ENCODE measurements at places on chromosomes 4 and X.
A peak's percentile ranks its signal among the peaks of the same experiment; 100 is the strongest.

DNA sequence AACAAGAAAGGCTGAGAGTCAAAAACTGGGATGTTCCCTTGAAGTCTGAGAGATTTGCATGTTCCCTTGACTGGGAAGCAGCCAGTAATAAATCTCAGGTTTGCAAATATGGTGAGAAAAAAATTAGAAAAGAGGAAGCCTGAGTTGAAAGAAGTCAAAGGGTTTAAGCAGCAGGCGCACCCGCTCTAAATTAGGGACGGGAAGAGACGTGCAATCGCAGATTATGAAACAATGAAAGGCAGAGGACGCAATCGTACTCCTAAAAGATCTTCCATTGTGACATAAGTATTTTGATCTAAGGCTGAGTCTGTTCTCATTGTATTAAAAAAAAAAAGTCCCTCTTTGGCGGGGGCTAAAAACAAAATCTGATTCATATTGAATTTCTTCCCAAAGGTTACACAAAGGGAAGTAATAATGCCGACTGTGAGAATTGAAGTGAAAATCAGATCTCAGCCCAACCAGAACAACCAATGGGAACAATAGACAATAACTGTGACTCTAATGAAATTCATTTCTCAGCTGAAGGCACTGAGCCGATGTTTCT lies 28.2 kb downstream of the SAT1 start:
- no peak for DNase-seq

DNA sequence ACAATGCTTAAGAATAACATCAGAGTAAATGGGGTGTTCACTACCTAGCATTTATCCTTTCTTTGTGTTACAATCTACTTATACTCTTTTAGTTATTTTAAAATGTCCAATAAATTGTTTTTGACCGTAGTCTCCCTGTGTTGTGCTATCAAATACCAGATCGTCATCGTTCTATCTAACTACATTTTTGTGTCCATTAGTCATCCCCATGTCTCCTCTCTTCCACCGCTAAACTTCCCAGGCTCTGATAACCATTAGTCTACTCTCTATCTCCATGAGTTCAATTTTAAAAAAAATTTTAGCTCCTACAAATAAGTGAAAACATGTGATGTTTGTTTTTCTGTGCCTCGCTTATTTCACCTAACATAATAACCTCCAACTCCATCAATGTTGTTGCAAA lies 381.9 kb downstream of the PRDM5 start:
- DNase-seq: no peak

DNA sequence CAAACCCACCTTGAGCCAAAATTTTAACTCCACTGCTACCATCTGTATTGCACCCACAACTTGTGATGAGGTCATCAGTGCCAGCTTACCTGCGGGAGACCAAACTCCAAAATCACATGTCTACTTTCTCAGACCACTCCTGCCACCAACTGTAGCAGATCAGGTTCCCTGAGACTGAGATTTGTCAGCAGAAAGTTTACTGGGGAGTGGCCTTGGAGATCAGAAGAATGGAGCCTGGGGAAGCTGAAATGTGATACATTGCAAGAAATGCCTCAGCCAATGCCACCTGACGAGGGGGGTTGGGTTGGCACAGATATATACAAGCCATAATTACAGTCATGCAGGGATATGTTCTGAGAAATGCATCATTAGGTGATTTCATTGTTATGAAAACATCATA lies 19.1 kb downstream of the HAUS3 start:
- DNase-seq: no peak

- peak; percentile 50 for DNase-seq
Observed at GRCh38 chr4:128483816-128484215, 196.2 kb upstream of the PGRMC2 start.

DNA sequence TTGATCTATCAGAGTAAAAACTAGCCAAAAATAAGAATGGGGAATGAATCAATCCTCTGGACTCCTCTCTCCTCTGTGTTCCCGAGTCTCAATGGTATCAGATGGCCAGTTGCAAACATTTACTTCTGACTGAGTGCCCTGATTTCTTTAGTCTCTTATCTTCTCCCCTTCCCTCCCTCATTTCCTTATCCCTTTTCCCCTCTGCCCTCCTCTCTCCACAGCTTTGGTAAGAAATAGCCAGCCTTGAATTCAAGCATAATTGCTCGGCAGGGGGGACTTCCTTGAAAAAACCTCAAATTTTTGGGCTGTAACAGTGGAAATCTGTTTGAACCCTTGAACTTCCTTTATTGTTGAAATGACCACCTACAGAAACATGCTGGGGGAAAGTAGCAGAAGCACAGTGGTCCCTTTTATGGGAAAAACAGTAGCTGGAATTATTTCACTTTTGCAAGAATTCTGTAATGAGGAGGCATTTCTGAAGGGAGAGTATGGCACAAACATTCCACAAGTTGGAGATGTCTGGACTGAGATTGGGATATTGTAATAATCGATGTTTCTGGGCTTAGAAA lies 40.3 kb downstream of the NHS start:
- DNase-seq: no peak

GRCh38 chr4:165327211-165328100 lies at the start of gene MSMO1:
Gene MSMO1 (plus strand): TSS chr4:165327669. CDS start chr4:165333371, 5,702 bp downstream.
- peak; percentile 100 for DNase-seq

GRCh38 chr4:26823583-26823982 lies 37.1 kb upstream of the STIM2 start:
- no peak for DNase-seq

- no peak for DNase-seq
Observed at GRCh38 chr4:36206603-36207311, 37.6 kb downstream of the ARAP2 start.

- peak; percentile 68 for DNase-seq
Observed at GRCh38 chrX:11137543-11138139, 26.5 kb downstream of the HCCS start.

DNA sequence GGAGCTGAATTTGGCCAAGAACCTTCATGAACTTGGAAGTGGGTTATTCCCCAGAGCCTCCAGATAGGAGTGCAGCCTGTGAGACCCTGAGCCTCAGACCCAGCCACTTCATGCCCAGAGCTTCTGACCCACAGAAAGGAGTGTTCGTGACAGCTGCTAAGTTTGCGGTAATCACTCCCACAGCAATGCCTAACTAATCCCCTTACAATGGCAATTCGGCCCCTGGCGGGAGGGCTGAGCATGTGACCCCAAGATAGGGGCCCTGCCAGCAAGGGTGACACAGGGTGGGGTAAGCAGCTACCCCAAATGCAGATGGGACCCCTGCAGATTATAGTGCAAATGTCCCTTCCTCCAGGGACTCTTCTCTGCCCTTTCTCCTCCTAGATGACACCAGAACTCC lies 22.5 kb downstream of the PNMA6E start:
- DNase-seq: no peak

DNA sequence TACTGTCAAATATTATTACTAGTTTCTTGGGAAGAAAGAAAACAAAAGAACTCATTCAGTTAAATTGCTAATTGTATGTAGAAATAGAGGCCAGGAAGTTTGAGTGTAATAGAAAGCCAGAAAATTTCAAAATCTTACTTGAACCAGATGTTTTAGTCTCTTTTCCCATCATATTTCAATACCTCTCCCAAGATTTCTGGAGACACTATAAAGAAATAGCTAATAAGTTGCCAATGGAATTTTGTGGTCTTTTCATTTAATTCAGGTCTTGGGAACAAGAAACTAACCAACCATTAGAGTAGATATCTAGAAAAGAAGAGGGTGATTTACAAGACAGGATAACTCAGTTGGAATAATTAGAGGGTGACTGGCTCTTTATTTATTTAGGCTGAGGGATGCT lies 112.2 kb downstream of the AGTR2 start:
- DNase-seq: peak; percentile 10

- DNase-seq: no peak
Observed at GRCh38 chrX:72133851-72134546, 2.3 kb upstream of the RTL5 start.

DNA sequence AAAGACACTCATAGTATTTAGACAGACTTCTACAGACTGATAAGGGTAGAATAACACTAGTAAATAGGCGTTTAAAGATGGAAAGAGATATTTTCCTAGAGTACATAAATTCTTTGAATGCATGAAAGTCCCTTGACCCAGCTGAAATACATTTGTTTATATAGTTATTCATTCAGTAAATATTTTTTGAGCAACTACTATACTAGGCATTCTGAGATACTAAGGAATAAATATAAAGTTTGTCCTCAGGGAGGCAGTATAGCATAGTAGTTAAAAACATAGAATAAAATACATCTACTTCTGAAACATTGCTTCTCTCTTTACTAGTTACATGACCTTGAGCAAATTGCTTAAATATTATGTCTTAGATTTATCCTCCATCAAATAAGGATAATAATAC lies 27.4 kb downstream of the HMGN5 start:
- peak; percentile 49 for DNase-seq

DNA sequence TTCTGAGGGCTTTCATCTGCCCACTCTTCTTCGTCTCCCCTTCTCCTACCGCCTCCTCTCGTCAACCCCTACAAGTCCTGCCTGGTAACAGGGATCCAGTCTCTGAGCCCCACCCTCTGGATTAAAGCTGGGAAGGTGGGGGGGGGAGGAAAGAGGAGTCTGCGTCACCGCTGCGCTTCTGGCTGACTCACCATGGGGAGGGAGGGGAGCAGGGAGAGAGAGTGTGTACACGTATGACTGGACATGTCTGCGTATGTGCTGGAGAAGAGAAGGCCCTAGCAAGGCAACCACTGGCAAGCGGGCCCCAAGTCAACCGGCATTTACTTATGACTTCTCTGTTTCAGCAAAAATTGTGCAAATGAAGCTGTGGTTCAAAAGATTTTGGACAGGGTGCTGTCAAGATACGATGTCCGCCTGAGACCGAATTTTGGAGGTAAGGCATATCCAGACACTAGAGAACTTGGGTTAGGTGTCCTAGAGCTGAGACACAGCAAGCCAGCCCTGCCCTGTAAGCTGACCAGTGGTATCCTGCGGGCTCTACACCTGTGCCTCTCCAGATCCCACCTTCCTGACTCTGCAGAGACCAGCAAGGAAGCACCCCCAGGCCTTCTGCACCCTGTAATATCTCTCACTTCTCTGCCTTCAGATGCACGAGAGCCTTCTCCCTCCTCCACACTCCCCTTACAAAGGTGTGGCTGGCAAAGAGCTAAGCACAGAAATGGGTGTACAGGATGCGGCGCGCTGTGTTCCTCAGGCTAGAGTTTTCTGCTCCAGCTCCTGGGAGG lies 2.5 kb downstream of the GABRQ start:
- no peak for DNase-seq

- DNase-seq: no peak
Observed at GRCh38 chr4:156536661-156537060, 434.9 kb downstream of the PDGFC start.

DNA sequence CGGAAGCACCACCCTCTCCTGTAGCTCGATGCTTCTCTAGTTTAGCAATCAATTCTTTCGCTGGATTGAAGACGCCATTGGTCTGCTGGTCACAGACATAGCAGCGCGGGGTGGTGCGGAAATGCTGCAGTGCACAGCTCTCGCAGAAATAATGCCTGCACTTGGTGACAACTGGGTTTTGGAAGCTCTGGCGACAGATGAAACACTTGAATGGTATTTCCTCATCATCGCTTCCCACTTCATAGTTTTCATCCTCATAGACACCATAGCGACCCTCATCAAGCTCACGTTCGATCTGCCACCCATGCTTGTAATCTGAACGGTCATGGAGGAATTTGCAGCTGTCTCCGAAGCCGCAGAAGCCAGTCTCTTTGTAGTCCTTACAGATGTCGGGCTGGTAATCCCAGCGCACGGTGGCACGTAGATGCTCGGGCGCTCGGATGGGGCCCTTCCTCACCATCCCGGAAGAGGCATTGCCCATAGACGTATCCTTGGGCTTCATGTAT lies 854 bp downstream of the RNF113A start:
- peak; percentile 50 for DNase-seq

GRCh38 chr4:110163327-110164069 lies 34.9 kb downstream of the ELOVL6 start:
- no peak for DNase-seq

DNA sequence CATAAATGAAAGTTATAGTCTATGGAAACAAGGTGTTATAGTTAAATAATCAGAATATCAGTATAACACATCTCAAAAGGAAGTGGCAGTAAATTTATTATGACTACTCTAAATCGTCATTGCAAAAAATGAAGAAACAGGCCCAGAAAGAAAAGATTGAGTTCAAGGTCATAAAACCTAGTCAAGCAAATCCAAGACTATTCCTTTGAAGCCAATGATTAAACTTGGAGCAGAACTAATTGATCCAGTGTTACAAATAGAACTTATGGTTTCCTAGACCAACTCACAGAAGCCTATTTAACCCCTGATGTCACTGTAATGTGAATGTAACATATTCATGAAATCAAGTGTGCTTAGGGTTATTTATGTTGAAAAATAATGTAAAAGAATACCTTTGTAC lies 1.9 kb downstream of the FAM199X start:
- no peak for DNase-seq

- DNase-seq: peak; percentile 31
Observed at GRCh38 chrX:37684426-37684825, 1.2 kb upstream of the XK start.

- no peak for DNase-seq
Observed at GRCh38 chrX:154430916-154431315, 2.4 kb downstream of the ATP6AP1 start.

DNA sequence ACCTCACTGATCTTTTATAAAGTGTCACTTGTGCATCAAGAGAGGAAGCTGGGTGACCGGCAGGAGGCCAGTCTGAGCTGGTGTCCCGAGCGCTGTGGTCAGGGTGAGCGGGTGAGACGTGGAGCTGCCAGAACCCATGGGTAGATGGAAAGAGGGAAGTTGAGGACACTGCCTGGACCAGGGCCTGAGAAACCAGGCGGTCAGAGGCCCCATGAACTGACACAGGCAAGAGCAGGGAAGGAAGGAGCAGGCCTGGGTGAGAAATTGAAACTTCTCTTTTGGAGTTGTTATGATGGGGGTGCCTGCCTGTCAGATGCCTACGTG lies 192.6 kb downstream of the AFAP1 start:
- no peak for DNase-seq

- DNase-seq: peak; percentile 54
Observed at GRCh38 chr4:52173470-52174045, 122.5 kb downstream of the SPATA18 start.

DNA sequence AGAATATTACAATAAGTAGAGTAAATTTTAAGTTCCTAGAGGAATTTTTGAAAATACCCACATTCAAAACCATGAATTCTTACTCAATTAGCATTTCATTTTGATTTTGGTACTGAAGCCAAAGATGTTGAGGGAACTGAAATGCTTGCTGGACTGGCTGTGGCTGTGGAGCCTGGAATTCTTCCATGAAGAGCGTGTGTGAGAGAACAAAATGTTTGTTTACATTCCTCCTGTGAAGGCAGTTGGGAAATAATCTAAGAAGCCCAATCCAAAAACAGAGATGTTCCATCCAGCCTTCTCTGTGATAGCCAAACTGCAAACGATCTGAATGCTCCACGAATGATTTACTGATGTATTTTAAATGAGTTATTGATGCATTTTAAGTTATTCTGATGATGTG lies 3.8 kb upstream of the ADH1B start:
- peak; percentile 88 for DNase-seq

DNA sequence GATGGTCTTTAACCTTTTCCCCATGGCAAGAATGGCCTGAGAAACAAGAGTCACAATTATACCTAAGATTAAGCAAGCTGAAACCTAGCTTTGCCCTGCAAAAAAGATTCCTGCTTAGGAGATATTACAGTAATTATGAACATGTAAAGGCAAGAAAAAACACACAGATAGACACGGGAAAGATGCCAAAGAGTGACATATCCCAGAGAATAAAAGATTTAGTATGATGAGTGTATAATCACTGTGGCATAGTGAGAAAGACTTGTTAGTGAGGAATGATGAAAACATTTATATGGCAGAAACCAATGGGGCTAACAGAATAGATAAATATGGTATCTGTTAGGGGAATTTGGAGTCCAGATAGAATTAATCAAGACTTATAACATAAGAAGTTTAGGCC lies 29.6 kb upstream of the TASL start:
- peak; percentile 8 for DNase-seq

Measured in tongue (tissue), 3 donors.